Esophagus squamous epithelium (tissue), 5 donors: ENCODE measurements at places on chromosomes 11 and 22.

DNA sequence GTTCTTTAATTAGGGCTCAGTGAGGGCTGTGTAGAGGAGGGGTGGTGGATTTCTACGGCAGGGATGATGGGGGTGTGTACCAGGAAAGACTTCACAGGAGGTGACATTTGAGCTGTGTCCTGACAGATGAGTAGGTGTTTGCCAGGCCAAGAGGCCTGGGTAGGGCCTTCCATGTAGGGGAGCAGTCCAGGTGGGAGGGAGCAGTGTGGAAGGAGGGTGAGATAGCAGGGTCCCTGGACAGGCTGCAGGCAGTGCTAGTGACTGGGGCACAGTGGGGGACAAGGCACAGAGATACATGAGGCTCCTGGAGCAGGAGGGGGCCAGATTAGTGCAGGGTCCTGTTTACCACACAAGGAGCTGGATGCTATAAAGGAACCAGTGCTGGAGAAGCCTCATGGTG is 147.9 kb upstream of the CADM1 start:
- H3K36me3 ChIP-seq: no peaks in the 10 kb centered on the region
- no peak overlapping the region for H3K4me3 ChIP-seq
- H3K27ac ChIP-seq: no peak overlapping the region
- no peaks in the 10 kb centered on the region for H3K27me3 ChIP-seq
- no peak for DNase-seq
- no peaks in the 10 kb centered on the region for H3K4me1 ChIP-seq

- no peaks in the 10 kb centered on the region for H3K4me1 ChIP-seq
- no peak for DNase-seq
- H3K4me3 ChIP-seq: no peak overlapping the region
- no peaks in the 10 kb centered on the region for H3K36me3 ChIP-seq
- no peak overlapping the region for H3K27ac ChIP-seq
- no peaks in the 10 kb centered on the region for H3K27me3 ChIP-seq
Observed at GRCh38 chr11:110174645-110175310, 81.6 kb downstream of the ZC3H12C start.

- H3K27ac ChIP-seq: no peak overlapping the region
- H3K4me1 ChIP-seq: no peaks in the 10 kb centered on the region
- H3K27me3 ChIP-seq: no peaks in the 10 kb centered on the region
- no peak overlapping the region for H3K4me3 ChIP-seq
- H3K36me3 ChIP-seq: peaks cover 33% of the 10 kb centered on the region
- DNase-seq: no peak
Observed at GRCh38 chr22:20808844-20809243, 34.9 kb downstream of the SERPIND1 start.

DNA sequence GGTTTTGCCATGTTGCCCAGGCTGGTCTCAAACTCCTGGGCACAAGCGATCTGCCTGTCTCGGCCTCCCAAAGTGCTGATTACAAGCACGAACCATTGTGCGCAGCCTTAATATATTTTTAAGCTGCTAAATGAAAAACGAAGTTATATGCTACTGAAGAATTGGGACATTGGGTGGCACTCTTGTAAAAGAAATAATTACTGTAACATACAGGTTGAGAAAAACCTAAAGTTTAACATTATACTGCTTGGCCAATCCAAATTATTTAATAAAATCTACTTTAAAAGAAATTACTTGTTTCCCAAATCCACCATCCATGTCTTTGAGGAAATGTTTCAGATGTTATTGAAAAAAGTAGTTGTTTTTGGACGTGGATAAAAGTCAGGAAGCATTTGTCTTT is 37.9 kb upstream of the ARHGAP32 start:
- no peaks in the 10 kb centered on the region for H3K36me3 ChIP-seq
- H3K4me1 ChIP-seq: no peaks in the 10 kb centered on the region
- no peak for DNase-seq
- no peak overlapping the region for H3K27ac ChIP-seq

DNA sequence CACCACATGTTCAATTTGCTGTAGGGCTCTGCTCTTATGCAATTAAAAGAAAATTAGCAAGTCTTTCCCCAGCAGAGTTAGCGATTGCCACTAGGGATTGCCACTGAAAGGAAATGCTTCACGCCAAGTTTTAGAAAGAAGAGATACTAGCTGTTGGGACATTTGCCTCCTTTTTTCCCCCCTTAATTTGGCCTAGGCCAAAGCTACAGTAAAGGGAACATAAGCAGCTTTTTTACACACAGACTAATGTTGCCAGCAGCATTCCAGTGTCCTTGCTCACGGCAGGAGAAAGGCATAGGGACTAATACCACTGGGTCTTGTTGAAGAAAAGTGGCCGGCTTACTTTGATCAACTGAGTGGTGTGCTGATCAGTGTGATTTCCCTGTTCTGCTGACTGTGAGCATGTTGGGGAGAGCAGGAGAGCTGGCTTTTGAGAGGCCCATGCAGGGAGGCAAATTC is 71.2 kb downstream of the PHF21A start:
- DNase-seq: no peak
- H3K27ac ChIP-seq: peak overlapping the region; percentile 44
- no peak overlapping the region for H3K4me3 ChIP-seq
- no peaks in the 10 kb centered on the region for H3K27me3 ChIP-seq

- DNase-seq: no peak
- no peaks in the 10 kb centered on the region for H3K27me3 ChIP-seq
- no peak overlapping the region for H3K27ac ChIP-seq
- peaks cover 20% of the 10 kb centered on the region for H3K4me1 ChIP-seq
- H3K4me3 ChIP-seq: no peak overlapping the region
- H3K36me3 ChIP-seq: peaks cover 5% of the 10 kb centered on the region
Observed at GRCh38 chr11:69141742-69142141, 14.0 kb upstream of the SMIM38 start.

GRCh38 chr11:34318111-34319037 is 39.4 kb downstream of the ABTB2 start:
- H3K27ac ChIP-seq: no peak overlapping the region
- H3K36me3 ChIP-seq: no peaks in the 10 kb centered on the region
- no peaks in the 10 kb centered on the region for H3K27me3 ChIP-seq
- no peak overlapping the region for H3K4me3 ChIP-seq
- no peaks in the 10 kb centered on the region for H3K4me1 ChIP-seq

DNA sequence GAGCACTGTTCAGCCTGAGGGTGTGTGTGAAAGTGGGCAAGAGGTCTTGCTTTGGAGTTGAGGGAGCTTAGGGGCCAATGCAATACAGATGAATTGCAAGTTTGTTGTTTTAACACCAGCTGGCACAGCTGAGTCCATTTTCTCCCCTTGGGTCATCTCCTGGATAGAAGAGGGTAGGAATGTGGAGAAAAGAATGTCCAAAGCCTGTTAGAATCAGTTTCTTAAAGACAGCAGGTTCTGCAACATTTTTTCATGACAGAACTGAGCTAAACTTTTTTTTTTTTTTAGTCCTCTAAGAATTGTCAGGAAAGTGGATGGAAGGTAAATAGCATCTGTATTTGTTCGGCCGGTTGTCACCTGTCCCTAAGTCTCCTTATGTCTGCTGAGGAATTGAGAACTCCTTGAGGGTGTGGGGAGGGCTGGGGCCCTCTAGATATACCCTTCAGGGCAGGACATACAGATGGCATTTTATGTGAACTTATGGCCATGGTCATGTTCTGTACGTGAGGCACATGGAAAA is 211.1 kb upstream of the CADM1 start:
- H3K4me1 ChIP-seq: no peaks in the 10 kb centered on the region
- no peak for DNase-seq
- H3K27ac ChIP-seq: no peak overlapping the region
- no peaks in the 10 kb centered on the region for H3K36me3 ChIP-seq

DNA sequence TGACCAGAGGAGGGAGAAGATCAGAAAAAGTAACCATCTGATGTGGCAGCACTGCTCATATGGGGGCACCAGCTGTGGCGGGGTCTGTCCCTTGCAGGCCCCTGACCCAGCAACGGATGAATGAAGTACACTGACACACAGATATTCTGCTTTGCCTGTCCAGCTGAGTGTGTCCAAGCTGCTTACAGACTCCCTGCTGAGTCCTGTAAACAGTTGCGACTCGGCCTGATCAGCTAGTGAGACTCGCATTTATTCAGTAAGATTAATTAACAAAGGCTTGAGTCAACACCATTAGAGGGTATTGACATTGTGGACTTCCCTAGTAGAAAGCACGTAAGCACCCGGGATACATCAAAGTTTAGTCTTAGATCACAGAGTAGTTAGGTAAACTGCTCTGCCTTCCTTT is 15.3 kb upstream of the OR10D3 start:
- no peak for DNase-seq
- H3K4me3 ChIP-seq: no peak overlapping the region
- H3K27me3 ChIP-seq: no peaks in the 10 kb centered on the region
- H3K27ac ChIP-seq: no peak overlapping the region
- no peaks in the 10 kb centered on the region for H3K4me1 ChIP-seq
